ENCODE measurements at places on chromosomes 3 and 15.

DNA sequence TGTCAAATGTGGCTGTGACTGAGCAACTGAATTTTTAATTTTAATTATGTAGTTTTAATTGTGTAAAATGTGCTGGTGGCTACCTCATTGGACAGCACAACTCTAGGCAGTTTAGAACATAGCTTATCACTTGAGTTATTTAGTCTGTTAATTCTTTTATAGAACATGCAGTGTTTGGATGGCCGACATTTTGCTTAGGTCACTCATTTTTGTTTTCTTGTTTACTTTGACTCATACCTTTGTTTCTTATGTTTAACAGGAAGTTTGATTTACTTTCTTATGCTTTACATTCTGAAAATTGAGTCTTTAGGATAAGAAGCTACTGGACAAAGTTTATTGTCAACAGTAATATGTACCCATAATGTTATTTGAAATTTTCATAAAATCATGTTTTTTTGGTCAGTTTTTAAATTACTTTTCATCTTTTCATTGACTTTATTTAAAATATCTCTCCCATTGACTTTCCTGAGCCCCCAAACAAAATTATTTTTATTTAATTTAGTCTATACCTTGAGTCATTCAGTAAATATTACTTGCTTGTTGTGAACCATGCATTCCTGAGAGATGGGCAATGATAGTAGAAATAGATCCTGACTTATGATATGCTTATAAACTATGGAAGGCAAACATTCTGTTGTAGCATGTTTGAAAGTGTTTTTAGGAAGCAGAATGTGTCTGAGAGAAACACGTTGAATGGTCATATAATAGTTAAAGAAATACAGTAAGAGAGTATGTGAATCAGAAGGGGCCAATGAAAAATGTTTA, 60.6 kb downstream of the TCF12 start:
- DNase-seq = peak; percentile 52

GRCh38 chr3:66163222-66163621, 57.6 kb upstream of the SLC25A26 start:
- DNase-seq = no peak

DNA sequence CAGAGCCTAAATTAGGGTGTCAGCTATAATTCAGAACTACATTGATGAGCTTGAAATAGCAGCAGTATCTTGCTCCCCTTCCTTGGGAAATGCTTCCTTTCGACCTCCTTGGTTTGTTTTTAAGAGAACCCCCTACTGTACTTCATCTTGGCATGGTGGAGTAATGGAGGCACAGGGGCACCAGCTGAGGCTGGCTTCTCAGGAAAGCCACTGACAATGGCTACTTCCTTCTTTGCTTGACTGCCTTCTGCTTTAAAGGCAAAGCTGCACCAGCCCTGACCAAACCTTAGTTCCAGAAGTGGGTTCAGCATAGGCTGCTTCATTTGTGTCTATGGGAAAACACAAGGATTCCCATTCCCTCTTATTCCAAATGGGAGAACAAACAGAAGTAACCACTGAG, 1.5 kb upstream of the FBXL22 start:
- DNase-seq = no peak

- no peak for DNase-seq
Observed at GRCh38 chr3:155519078-155519477, 225.6 kb upstream of the STRIT1 start.

DNA sequence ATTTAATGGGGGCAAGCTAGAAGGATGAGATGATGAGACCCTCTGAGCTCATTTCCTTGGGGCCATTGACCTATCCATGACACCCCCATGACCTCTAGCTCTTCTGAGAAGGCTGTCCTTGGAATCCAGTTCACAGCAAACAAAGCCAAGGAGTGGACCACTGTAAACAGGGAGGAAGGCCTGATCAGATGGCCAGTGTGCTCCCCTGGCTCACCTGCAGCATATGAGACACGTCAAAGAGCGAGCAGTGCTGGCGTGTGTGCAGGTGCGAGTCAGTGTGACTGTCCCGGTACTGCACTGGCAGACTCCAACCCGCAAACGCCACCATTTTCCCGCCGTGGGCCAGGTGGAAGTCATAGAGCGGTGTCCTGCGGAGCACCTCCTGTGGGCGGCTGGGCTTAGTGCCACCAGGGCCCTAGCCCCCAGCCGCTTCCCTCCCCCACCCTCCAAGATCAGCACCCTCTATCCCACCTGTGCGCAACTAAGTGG, 339 bp downstream of the AMT start:
- DNase-seq = no peak

- no peak for DNase-seq
Observed at GRCh38 chr3:26535151-26535550, 87.4 kb upstream of the LRRC3B start.

GRCh38 chr15:31164573-31164912, 63.0 kb upstream of the TRPM1 start:
- no peak for DNase-seq

DNA sequence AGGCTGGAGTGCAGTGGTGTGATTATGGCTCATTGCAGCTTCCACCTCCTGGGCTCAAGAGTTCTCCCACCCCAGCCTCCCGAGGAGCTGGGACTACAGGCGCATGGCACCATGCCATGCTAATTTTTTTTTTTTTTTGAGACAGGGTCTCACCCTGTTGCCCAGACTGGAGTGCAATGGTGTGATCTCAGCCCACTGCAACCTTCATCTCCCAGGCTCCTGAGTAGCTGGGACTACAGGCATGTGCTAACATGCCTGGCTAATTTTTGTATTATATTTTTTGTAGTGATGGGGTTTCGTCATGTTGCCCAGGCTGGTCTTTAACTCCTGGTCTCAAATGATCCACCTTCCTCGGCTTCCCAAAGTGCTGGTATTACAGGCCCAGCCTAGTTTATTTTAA, 4.0 kb downstream of the TEX9 start:
- DNase-seq = no peak

- DNase-seq = no peak
Observed at GRCh38 chr3:60651799-60652198, 599.5 kb downstream of the FHIT start.

- no peak for DNase-seq
Observed at GRCh38 chr3:121520510-121520909, 25.3 kb downstream of the POLQ start.

DNA sequence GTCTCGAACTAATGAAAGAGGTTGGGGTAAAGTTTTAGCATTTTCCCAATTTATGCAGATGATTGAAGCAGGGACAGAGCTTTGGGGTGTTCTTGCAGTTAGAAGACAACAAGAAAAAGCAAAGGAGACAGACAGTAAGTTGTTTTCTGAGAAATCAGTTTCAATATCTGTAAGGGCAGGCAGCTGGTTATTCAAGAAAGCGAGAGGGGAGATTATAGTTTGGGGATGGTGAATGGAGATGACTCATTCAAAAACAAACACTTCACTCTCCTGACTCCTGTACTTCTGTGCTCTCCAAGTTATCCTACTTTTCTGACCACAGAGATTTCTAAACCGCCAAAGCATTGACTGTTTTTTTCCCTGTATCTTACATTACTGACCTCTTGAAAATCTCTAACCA, 352.0 kb downstream of the GAP43 start:
- peak; percentile 60 for DNase-seq

GRCh38 chr3:64305731-64306130, 80.5 kb upstream of the PRICKLE2 start:
- DNase-seq = no peak

DNA sequence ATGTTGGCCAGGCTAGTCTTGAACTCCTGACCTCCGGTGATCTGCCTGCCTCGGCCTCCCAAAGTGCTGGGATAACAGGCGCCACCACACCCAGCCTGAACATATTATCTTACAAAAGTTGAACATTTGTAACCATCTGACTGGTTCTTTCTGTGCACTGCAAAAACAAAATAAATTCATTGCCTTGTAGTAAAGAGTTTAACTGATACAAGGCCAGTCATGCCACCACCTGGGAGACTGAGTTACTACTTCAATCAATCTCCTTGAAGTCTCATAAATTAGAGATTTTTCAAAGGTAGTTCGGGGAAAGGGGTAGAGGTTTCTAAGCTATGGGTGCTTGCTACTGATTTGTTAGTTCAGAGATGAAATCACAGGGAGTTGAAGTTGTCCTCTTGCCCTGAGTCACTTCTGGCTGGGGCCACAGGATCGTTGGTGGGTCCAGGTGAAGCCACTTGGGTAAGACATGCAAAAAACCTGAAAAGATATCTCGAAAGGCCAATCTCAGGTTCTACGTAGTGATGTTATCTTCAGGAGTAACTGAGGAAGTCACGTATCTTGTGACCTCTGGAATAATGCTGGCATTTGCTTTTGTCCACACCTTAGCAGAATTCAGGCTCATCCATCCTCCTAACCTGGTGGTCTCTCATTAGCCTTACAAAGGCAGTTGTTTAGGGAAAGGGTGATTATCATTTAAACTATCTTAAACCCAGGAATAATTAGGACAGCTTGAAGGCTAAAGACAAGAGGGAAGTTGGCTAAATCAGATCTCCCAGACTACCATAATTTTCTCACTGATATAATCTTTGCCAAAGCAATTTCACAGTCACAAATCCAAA, 33.7 kb downstream of the ZBTB11 start:
- no peak for DNase-seq

DNA sequence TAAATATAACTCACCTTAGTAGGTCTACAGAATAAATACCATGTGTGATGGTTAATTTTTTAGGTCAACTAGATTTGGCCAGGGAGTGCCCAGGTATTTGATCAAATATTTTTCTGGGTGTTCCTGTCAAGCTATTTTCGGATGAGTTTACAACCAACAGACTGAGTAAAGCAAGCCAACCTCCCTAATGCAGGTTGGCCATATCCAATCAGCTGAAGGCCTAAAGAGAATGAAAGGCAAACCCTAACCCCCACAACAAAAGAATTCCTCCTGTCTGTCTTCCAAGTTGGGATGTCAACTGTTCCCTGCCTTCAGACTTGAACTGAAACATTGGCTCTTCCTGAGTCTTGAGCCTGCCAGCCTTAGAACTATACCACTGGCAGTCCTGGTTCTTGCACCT, 28.6 kb downstream of the TASOR start:
- DNase-seq = no peak

- DNase-seq = no peak
Observed at GRCh38 chr3:89000886-89001285, 106.5 kb upstream of the EPHA3 start.

- no peak for DNase-seq
Observed at GRCh38 chr3:106184540-106185457, 316.0 kb upstream of the CBLB start.
